ENCODE measurements at places on chromosomes 1 and 21.

DNA sequence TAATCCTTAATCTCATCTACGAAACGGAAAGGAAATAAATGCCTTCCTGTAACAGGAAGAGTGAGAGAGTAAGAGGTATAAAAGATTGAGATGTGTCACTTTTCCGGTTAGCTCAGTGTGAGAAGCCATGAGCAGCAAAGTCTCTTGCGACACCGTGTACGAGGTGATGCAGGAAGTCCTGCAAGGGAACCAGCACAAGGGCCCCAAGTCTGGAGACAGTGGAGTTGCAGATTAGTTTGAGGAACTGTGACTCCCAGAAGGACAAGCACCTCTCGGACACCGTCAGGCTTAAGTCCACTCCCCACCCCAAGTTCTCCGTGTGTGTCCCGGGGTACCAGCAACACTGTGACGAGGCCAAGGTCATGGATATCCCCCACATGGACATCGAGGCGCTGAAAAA lies 592.3 kb upstream of the ADGRL2 start:
- DNase-seq = peak; percentile 61

GRCh38 chr1:218339267-218339831 lies 5.8 kb upstream of the TGFB2 start:
- DNase-seq = no peak

GRCh38 chr1:58781541-58782177 lies 2.2 kb downstream of the JUN start:
- peak; percentile 77 for DNase-seq

DNA sequence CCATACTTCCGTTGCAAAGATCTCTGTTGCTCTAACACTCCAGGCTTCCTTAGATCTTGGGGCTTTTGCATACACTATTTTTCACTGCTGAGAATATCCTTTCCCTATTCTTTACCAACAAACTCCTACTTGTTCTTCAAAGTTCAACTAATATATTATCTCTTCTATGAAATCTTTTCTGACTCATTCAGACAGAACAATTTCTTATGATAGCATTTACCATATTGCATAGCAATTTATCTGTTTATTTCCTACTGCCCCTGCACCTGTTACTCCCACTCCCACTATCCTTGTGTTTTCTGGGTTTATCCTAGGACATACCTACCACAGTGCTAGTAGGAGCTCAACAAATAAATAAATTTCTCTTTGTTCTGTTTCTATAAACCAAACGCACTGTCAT lies 11.0 kb downstream of the GADD45A start:
- DNase-seq = no peak

- no peak for DNase-seq
Observed at GRCh38 chr1:47830021-47830420, 167.2 kb downstream of the TRABD2B start.

GRCh38 chr1:227330279-227331076 lies 12.2 kb upstream of the CDC42BPA start:
- DNase-seq = no peak

GRCh38 chr1:202623075-202623474 lies 87.2 kb downstream of the SYT2 start:
- DNase-seq = peak; percentile 30

- peak; percentile 87 for DNase-seq
Observed at GRCh38 chr1:15152318-15153183, 996 bp upstream of the TMEM51 start.

- DNase-seq = no peak
Observed at GRCh38 chr1:56527548-56528302, 51.6 kb downstream of the PLPP3 start.

DNA sequence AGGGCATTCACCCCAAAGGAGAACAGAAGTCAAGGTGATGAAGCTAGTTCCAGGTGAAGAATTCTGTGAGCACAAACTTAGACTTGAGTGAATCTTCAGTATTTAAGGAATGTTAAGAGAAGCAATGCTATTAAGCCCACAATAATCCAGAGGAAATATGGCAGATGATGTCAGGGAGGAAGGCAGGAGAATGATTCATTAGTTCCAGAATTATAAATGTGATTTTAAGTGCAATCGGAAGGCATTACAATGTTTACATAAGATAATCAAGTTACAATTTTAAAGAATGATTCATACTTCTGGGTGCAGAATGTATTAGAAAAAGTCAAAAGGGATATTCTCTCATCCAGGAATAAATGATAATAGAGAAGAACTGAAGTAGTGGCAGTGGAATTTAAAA lies 545.2 kb upstream of the BRINP3 start:
- peak; percentile 74 for DNase-seq

DNA sequence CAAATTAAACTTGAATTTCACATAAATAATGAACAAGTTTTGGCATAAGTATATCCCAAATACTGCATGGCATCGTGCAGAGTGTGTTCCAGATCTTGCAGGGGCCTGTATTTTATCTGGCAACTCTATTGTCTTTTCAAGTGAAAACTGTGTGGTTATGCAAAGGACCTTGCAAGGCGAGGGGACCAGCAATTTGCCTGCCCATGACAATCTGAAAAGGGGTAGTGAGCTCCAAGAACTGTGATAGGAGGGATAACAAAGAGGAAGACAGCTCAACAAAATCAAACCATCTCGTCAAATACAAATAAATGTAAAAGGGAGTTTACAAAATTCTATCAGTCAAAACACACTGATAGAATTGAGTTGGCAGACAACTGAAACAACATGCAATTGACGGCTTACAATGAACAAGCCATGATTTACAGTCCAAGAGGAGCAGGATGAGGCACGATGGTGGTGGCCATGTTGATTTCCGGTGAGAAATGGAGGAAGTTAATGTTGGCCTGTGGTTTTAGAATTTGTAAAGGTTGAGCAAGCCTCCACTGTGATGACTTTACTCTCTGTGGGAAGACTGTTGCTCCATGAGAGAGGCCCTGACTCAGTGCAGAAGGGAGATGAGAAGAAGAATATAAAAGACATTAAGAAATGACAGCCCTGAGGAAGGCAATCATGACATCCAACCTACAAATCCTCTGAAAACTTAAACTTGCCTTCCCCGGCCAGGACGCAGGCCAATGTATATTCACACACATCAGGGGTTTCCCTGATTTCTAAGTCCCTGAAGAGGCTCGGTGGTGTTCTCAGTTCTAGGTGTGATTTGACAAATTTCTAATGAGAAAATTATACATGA lies 132.2 kb downstream of the ADSS2 start:
- DNase-seq = peak; percentile 86

- no peak for DNase-seq
Observed at GRCh38 chr1:201807958-201808632, 20.9 kb upstream of the IPO9 start.

GRCh38 chr1:226845624-226846023 lies 24.8 kb upstream of the PSEN2 start:
- no peak for DNase-seq

- no peak for DNase-seq
Observed at GRCh38 chr1:236850077-236850979, 55.2 kb downstream of the MTR start.

DNA sequence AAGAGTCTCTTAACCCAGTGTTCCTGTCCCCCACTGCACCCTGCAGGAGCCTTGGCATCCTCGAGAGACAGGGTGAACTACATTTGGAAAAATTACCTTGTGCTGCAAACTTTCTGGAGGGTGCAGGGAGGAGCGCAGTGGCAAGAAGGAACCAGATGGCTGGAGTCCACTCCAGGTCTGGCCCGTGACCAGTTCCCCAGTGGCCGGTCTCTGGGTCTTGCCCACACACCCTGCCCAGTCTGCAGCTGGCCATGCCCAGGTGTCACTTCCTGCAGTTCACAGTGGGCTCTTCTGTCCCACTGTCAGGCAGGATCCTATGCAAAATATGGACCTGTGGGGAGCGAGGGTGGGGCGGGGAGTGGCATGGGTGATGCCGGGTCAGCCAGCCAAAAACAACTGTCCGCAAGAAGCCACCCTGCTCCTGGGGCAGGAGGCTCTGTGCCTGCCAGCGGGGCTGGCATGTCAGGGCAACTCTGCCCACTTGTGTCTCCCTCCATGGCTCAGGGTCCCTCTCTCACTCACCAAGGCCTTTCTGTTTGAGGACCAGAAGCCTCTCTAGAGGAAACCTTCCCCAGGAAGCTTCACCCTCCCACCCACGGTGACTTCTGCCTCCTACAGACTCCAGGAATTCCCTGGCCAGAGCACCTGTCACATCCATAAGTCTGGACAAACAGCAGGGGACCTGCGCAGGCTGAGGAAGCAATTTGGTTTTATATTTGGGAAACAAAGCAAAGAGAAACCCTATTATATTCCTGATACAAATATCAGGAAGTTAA lies 55.6 kb downstream of the KIF21B start:
- no peak for DNase-seq

- DNase-seq = no peak
Observed at GRCh38 chr1:1875932-1876331, 15.0 kb downstream of the GNB1 start.

- DNase-seq = no peak
Observed at GRCh38 chr1:36992139-36992943, 42.0 kb downstream of the GRIK3 start.

- no peak for DNase-seq
Observed at GRCh38 chr21:37118187-37118826, 45.3 kb downstream of the TTC3 start.

DNA sequence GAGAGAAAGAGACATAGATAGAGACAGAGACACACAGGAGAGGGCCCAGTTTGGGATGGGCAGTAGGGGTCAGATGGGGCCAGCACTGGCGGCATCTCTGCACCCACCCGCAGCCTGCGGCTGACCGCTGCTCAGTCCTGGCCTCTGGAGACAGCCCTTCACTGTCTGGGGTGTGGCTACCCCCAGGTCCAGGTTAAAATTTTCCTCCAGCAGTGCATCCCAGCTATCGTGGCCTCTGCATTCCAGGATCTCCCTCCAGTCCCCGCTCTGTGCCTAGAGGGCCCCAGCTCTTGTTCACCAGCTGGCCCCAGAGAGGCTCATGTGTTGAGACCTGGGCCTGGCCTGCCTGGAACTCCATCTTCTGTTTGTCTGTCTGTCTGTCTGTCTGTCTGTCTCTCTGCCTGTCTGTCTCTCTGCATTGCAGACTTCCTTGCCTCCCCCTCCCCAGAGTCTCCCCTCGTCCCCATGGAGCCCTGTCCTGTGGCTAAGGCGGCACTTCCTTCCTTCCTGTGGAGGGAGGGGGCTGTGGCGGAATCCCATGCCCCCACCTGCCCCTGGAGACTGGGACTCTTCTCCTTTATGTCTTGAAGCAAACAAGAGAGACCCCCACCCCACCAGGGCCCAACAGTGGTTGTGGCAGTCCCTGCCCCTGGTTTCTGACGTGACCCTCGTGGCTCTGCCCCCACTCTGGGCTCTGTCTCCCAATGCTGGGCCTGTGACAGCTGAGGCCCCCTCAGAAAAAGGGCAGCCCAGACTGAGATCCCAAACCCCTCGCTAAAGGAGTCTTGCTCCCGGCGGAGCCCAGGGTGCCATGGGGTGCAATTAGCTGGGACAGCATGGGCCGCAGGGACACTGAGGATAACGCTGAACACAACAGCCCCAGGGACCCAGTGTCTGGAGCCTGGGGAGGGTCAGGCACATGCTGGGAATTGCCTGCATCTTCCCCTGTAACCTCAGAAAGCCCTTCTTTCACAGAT lies 241.8 kb downstream of the NPHP4 start:
- DNase-seq = no peak

- DNase-seq = no peak
Observed at GRCh38 chr1:4856396-4856795, 202.0 kb downstream of the AJAP1 start.

GRCh38 chr1:44316231-44316759 lies 38.8 kb downstream of the ERI3 start:
- no peak for DNase-seq

DNA sequence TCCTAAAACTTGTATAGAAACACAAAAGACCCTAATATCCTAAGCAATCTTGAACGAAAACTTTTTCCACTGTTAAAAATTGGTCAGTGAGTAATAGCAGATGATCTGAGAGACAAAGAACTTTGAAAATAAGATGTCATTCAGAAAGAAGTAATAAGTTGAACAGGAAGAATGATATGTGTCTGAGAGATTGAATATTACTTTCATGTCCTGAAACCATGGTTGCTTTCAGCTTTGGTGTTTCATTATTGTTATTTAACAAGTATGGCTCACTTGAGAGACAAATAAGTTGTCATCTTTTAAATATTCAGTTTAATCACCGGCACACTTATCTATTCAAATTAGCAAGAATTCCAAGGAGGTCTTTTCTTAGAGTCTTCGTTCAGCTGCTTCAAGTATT lies 11.4 kb downstream of the PRKACB start:
- no peak for DNase-seq

- DNase-seq = peak; percentile 28
Observed at GRCh38 chr1:192243721-192244120, 73.1 kb upstream of the RGS21 start.

DNA sequence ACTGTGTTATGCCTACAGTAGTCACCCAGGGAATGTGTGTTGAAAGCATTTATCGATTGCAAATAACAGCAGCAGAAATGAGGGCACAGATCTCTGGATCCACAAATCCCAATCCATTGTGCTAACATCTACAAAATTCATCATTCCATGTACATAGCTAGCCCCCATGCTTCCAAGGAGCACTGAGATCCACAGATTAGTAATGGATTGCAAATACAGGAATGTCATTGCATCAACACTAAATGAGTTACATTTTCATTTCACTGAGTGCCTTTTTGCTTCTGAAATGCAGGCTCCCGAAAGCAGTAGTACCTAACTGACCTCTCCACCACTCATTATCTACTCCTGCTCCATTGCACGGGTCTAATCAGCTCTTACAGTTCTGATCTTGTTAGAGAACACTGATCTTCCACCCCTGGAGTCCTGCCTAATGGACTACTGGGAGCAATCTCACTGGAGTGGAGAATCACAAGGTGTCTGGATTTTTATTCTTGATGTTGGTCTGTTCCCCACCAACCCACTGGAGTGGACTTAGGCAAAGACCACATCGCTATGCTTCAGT lies 30.5 kb downstream of the ASTN1 start:
- DNase-seq = no peak

DNA sequence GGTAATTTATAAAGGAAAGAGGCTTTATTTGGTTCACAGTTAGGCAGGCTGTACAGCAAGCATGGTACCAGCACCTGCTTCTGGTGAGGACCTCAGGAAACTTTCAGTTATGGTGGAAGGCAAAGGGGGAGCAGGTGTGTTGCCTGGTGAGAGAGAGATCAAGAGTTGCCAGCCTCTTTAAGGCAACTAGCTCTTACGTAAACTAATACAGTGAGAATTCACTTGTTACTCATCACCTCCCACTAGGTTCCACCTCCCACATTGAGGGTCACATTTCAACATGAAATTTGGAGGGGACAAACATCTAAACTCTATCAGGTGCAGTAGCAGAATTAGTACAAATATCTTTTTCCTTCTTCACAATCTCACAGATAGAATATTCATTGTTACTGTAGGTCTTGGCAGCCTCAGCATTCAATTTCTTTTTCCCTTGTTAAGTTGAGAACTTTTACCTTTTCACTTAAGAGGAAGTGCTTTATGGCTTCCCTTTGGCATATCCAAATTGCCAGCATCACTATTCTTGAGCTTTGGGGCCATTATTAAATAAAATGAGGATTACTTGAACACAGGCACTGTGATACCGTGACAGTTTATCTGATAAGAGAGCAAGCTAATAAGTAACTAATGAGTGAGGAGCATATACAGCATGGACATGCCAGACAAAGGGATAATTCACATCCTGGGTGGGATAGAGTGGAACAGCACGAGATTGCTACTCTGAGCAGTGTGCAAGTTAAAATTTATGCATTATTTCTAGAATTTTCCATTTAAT lies 48.4 kb downstream of the MAGI3 start:
- no peak for DNase-seq
